COLO829 (cell line): ENCODE measurements at places on chromosomes 7 and 10.

DNA sequence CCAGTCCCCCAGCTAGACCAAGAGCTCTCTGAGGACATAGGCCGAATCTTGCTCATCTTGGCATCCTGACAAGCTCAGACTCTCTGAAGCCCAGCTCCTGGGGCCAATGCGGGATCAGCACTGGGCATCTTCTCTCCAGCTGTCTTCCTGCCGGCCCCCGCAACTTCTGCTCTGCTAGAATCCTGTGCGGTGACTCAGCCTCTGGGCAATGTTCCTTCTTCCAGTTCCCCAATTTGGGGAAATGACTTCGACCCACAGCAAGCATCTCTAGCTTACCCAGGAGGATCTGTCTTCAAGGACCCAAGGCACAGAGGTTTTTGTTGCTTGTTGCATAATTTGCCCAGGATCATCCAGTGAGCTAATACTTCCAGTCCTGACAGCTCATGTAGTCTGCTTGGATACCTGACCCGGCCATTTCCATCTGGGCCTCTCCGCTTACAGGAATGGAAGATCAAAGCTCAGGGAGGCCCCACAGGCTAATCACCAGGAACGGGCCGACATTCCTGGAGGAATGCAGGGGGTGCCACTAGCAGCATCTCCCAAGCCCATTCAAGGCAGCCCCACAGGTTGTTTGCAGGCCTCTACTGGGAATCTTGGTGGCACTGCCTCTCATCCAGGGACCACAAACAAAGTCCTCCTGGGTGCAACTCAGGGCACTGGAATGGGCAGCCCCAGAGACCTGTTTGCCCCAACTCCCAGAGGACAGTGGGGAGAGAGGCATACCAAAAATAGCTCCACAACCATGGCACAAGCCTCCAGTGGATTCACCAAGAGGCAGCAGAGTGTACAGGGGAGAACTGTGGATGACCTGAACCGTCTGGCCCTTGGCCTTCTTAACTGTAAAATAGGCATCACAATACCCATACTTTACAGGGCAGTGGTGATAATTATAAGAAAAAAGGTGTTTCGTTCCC, 151.9 kb downstream of the NEURL1 start:
- DNase-seq = no peak

DNA sequence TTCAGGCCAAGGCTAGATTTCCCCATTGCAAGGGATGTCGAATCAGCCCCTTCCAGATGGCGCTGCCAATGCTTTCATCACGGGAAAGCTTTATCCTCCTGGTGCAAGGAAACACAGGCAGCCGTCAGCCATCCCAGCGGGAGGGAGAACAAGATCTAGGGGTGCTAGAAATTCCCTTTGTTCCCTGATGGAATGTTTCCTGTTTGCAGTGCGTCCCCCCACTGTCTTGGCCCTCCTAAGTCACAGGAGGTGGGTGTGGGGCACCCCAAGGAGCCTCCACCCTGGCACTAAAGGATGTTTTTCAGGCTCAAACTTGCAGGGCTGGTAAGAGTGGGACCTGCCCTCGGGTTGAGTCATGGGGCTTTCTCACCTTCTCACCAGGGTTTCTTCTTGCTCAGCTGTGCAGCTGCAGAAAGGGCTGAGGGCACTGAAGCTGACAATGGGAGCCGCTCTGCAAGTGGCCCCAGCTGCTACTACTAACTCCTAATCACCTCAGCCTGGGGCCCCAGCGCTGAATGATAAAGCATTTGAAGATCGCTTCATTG, 103.6 kb downstream of the PRPF18 start:
- DNase-seq = no peak

DNA sequence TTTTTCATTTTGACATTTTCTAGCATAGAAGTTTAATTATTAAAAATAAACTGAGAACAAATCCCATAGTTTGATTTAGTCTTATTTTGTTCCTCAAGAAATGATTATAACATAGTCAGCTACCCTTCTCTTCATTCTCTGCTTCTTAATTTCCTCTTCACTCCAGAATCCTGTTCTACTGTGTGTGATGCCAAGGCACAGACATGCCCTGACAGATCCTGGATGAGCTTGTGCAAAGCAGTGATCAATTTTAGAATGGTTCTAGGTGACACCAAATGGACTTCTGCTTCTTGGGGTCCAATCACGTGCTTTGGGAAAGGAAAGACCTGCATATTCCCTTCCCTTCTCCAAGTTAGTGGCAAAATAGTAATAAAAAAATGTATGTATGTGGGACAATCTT, 665.6 kb downstream of the MAGI2 start:
- no peak for DNase-seq

DNA sequence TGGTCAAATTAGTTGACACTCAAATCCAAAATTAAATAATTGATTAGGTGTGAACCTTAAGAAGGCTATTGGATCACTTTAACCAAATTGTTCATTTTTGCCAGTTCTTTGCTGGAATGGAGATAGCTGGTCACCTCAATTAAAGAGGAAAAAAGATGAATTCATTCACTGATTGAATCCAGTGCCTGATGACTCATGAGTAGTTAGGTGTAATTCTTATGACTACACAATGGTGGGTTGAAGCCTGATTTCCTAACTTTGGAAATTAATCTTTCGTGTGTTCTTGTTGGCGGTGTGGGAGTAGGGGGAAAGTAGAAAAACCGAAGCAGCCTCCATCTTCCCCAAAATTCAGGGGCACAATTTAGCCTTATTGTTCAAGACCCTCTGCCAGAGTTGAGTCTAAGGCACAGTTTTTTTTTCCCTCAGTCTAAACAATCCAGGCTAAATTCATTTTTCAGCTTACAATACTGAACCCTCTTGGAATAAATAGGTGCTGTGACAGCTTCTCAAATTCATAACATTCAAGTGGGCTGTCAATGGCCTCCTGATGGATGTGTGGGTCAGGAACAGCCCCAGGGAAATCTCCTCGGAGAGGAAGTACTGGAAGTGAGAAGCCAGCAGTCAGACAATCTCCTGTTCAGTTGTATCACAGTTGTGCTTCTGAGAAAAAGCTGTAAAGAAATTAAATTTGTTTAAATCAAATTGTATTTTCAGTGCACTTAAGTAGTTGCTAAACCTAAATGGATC, 356.6 kb downstream of the BBS9 start:
- peak; percentile 57 for DNase-seq

GRCh38 chr7:44042221-44042620, 2.3 kb upstream of the DBNL start:
- DNase-seq = no peak

DNA sequence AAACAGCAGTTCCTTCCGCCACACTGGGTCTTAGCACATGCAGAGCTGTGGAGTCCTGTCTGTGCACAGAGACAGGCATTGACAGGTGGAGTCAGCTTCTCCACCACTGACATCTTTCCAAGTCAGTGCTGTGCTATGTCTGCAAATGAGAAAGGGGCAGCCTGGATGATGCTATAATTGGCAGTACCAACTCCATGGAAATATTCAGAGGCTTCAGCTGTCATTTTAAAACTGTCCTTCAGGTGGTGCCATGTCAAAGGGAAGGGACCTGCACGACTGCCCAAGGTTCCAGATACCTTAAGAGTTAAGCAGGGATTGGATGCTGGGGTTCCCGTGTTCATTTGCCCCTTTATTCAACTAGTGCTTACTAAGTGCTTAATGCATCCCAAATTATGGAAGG, 258.0 kb upstream of the PRKCQ start:
- no peak for DNase-seq

DNA sequence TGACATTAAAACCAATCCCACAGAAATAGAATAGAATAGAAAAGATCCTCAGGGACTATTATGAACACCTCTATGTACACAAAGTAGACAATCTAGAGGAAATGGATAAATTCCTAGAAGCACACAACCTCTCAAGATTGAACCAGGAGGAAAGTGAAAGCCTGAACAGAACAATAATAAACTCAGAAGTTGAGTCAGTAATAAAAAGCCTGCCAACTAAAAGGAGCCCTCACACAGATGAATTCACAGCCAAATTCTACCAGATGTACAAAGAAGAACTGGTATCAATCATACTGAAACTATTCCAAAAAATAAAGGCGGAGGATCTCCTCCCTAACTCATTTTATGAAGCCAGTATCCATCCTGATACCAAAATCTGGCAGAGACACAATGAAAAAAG, 220.3 kb upstream of the HPS1 start:
- no peak for DNase-seq

GRCh38 chr10:46216003-46216634, 70.7 kb upstream of the ANTXRL start:
- no peak for DNase-seq

DNA sequence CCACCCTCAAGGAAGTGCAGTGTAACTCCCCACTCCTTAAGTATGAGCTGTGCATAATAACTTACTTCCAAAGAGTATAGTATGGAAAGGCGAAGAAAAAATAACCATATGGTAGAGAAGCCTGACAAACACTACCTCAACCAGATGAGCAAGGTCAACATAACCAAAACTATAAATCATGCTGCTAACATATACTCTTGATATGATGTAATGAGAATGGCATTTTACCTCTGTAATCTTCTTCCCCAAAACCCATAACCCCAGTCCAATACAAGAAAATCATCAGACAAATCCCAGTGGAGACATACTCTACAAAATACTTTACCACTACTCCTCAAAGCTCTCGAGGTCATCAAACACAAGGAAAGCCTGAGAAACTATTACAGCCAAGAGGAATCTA, 15.8 kb downstream of the OSBPL3 start:
- DNase-seq = no peak

GRCh38 chr7:100602889-100603725, 944 bp downstream of the PCOLCE start:
- no peak for DNase-seq

DNA sequence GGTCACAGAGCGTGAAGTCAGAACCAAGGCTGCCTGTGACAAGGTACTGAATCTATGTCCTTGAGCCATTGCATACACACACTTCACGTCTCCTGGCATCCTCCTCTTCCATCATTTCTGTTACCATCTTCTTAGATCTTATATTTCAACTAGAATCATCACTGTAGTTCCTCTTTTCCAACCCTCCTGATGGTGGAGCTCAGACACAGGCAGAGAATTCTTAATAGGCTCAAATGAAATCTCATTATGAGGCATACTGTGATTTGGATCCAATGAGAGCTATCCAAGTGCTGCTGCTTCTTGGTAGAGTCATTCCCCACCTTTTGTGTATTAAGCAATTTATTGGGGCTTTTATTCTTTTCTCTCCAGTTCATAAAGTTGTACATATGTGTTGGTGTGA, 113.2 kb downstream of the CALCR start:
- no peak for DNase-seq

DNA sequence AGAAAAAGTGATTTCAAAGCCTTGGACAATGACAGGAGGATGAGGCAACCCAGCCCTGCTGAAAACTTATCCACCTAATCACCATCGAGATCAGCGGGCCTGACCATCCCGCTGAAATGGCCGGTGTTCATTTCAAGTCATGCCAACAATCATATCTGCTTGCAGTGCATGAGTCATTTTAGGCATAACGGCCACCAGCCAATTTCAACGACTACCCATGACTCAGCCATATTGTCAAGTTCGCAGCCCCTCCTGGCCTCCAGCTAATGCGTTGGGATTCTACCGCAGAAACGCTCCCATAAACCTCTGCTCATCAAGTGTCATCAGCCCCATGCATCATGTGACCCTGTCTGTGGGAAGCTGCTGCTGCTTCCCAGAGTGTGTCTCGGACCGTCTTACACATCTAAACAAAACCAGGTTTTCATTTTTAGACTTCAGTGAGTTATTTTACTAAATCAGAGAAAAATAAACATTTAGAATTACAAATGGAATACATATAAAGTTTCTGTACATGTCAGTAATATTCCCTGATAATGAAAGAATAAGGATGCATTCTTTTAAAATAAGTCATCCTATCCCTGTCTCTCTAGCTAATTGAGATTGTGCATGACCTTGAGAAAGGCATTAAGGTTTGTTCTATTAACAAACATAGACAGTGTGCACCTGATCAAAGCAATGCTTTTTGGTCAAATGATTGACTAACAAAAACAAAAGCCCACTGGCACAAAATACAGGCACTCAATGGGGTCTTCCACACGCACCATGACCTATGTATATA, 188.9 kb downstream of the ADAM12 start:
- DNase-seq = no peak

DNA sequence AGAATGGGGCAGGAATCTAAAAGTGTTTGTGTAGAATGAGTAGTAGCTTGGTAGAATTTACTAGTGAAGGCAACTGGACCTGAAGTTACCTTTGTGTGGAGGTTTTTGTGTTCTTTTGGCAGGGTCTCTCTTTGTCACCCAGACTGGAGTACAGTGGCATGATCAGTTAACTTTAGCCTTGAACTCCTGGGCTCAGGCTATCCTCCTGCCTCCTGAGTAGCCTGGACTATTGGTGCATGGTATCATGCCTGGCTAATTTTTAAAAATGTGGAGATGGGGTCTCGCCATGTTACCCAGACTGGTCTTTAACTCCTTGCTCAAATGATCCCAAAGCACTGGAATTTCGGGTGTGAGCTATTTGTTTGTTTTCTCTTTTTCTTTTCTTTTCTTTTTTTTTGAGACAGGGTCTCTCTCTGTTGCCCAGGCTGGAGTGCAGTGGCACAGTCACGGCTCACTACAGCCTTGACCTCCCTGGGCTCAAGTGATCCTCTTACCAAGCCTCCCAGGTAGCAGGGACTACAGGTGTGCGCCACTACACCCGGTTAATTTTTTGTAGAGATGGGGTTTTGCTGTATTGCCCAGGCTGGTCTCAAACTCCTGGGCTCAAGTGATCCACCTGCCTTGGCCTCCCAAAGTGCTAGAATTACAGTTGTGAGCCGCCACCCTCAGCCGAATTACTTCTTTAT, 76.7 kb downstream of the MKLN1 start:
- no peak for DNase-seq

GRCh38 chr7:1124164-1124563, 35.8 kb downstream of the ZFAND2A start:
- no peak for DNase-seq

DNA sequence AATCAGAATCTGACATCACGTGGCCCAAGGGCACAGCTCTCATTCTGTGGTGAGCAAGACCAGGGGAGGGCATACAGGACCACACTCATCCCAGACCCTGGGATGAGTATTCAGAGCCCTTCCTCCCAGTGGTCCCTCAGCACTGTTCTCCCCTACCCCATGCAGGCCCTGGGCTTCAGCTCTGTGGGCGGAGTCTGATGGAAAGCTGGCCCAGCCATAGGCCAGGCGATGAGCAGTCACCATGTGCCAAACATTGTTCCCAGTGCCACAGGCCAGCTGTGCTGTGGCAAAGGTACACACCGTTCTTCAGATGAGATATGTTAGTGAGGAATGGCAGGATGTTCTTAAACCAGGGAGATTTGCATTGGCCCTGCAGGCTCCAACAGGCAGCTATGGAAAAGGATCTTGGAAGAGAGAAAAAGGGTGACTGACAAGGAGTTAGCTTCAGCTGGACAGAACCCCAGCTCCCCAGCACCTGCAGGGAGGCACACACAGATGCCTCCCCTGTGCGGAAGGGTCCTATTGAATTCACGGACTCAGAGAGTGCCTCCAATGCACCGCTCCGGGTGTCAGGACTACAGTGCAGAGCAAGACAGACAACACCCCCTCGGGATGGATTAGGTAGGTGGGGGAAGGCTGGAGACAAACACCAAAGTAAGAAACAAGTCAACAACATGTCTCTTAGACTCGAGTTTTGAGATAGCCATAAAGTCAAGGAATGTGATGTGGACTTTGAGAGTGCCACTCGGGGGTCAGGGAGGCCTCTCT, 596.0 kb upstream of the MGMT start:
- no peak for DNase-seq
